ENCODE measurements at places on chromosomes 5 and 9.
A peak's percentile ranks its signal among the peaks of the same experiment; 100 is the strongest.

GRCh38 chr5:176803943-176804498, 6.3 kb upstream of the UNC5A start:
- no peak for DNase-seq

- DNase-seq = no peak
Measured at GRCh38 chr5:123051206-123051605, 14.7 kb upstream of the PPIC start.

DNA sequence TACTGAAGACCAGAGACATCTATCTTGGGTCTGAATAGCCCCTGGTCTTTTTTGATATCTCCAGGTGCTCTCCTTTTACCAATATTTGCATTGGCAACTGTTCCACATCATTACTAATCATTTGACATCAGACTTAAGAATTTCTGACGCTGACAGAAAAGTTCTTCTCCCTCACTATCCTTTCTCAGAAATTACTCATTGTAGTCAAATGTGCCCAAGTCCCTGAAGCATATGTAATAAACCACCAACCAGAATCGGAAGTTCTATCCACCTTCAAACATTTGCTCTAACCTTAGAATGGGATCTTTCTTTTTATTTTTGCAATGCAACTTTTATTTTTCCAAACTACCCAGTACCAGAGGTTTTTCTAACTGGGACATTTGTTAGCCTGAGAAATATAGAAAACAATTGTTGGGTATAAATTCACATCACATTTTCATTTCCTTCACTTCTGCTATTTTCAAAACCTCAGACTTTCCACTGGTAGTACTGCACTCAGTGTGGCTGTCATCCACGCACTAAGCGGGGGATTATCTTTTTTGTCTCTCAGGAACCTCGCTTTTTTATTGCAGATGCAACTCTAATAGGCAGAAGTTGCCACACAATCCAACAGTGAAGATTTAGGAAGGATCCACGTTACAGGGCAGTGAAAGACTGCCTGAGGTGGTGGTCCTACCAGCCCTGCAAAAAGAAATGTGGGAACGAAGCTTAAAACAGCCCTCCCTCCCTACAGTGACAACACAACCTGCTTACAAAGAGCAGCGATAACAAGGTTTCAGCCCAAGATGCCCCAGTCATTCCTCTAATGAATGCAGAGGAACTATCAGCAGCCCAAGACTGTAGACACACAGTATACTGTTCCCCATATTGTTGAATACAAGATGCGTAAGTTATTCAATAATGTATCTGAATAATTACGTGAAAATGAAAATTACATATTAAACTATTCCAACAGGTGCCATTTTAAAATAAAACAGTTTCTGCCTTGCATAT, 201.2 kb downstream of the EBF1 start:
- no peak for DNase-seq

- no peak for DNase-seq
Measured at GRCh38 chr9:135951889-135952663, 9.1 kb downstream of the UBAC1 start.

GRCh38 chr5:55592388-55593114, 57.8 kb upstream of the PLPP1 start:
- DNase-seq = no peak

GRCh38 chr5:65326922-65327321, 154.8 kb downstream of the ADAMTS6 start:
- DNase-seq = no peak

GRCh38 chr5:135596157-135596763, 17.5 kb upstream of the CXCL14 start:
- DNase-seq = no peak

GRCh38 chr5:1101961-1102713, 9.7 kb downstream of the SLC12A7 start:
- DNase-seq = no peak

- DNase-seq = no peak
Measured at GRCh38 chr5:34722183-34722582, 66.1 kb downstream of the RAI14 start.

GRCh38 chr9:137085920-137086530, 760 bp upstream of the MAN1B1 start:
- DNase-seq = no peak

DNA sequence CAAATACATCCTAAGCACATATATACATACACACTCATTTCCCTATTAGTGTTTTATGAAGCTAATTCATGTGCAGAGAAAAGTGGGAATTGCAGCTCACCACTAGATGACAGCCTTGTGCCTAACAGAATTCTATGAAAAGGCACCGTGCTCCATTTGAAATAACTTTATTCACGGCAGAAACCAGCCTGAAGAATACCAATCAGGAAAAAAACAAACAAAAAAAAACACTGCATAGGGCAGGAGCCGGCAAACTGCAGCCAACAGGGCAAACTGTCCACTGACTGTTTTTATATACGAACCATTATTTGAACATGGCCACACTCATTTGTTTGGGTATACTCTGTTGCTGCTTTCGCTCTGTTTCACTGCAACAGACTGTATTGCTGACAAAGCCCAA, 33.6 kb downstream of the ERMP1 start:
- peak; percentile 74 for DNase-seq

DNA sequence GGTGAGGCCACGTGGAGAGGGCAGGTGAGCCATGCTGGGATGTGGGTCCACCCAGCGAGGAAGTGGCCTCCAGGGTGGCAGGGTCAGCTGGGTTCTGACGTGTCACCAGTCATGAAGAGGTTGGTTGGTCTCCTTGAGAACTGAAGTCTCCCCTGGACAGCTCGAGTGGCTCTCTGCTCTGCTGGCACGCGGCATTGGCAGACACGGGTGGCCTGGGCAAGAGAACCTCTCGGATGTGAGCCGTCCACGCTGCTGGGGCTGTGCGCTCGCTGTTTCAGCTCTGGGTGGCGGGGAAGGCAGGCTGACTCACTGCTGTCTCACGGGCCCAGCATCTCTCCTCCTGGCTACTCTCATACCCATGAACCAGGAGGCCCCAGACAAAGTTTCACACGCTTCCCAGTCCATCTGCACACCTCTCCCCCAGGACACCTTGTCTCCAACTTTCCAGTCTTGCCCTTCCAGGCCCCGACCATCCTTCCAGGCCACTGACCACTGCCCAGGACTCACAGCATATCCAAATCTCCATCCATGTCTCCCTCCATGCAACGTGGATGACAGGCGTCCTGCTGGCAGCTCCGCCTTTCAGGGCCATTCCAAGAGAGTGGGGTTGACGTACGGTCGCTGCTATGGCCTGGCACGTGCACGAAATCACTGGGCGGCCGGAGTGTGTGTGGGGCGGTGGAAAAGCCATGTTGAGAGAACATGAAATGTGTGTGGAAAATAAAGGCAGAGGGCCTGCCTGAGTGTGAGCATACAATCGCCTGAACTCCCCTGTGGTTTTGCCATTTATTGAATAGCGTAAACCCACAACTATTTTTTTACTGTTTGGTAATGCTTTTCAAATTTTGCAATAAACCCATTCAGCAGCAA, 145.0 kb upstream of the COL5A1 start:
- DNase-seq = no peak

DNA sequence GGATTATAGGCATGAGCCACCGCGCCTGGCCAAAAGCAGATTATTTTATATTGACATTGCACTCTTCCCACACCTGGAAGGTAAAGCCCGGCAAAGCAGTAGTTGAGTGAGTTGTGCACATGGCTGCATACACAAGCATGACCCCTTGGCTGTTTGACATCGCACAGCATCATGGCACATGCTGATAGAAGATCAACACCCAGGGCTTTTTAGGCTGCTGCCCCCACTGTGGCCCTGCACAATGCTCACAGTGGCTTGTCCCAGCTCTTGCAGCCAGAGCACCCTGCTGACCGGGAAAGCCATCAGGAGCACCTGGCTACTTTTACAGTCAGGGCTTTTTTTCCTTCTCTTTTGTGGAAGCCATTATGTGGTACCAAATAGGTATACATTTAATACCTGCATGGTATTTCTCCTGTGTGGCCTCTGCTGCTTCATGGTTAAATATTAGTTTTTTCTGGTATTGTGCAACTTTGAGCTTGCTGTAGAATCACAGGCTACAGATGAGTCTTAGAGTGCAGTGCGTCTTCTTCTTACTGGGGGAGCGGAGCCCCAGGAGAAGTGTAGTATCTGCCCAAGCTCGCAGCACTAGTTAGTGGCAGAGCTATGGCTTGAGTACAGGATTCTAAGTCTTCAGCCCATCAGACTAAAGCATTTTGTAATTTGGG, 264.5 kb downstream of the AOPEP start:
- DNase-seq = no peak

DNA sequence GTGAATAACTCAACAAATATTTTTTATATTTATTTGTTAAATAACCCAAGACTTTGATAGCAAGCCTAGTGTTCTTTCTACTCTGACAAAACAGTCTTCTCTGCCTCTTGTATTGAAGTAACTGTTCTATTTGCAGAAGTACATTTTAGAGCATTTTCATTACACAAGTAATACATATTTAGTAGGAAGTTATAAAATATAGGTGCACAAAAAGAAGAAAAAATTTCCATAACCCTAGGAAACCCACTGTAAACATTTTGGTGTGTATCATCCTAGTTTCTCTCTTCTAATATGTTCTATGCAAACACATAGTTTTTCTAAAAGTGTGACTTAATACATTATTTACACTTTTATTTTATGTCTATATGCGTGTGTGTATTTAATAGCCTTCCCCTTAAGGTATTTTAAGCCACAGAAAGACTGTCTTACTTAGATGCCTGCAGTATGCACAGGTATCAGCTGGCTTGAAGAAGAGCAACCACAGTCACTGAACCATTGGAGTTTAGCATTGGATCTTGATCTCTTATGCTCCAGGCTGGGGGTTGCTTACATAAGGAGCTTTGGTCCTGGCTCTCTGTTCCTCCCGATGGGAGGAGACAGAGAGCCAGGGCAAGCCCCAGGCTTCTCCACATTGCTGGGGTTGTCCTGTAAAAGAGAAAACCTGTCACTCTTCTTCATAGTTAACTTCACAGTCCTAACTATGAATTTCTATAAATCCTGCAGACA, 3.8 kb downstream of the SELENOP start:
- peak; percentile 50 for DNase-seq

GRCh38 chr5:87755360-87755759, 342.6 kb upstream of the CCNH start:
- no peak for DNase-seq

DNA sequence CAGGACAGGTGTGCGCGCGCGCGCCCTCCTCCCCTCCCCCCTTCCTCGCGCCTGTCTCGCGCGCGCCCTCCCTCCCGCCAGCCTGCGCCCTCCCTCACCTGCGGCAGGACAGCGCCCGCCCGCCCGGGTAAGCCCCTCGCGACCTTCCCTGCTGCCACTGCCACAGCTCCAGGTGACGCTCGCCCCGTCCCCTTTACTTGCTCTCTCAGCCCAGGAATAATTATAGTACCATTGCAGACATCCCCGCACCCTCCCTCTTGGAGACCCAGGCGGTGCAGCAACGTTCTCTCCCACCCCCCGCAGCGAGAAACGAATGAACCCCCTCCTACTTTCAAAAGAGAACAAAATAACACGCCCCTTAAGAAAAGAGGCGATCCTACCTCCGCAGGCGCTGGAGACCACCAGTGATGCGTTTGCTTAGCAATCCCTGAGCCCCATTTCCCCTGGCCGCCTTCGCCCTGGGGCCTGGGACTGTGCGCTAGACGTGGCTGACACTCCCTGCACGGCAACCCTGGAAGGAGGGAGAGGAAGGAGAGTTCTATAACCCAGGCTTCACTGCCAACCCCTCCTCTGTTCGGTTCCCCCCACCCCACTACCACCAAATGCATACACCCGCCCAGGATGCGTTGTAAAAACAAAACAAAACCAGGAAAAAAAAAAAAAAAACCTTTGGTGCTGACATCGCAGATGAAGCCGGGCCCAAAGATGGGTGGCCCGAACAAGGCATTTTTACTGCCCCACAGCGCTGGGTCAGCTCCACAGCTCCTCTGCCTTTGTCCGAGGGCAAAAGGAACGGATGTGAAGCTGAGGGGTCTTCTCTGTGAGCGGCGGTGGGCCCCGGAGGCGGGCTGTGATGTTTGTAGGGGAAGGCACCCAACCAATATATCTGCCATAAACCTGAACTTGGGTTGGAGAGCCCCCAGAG, 5.6 kb upstream of the PURA start:
- no peak for DNase-seq

Measured in midbrain (tissue), 1 donor.